Hepatic stellate cell (primary cell): ENCODE measurements at places on chromosomes 2 and 18.

DNA sequence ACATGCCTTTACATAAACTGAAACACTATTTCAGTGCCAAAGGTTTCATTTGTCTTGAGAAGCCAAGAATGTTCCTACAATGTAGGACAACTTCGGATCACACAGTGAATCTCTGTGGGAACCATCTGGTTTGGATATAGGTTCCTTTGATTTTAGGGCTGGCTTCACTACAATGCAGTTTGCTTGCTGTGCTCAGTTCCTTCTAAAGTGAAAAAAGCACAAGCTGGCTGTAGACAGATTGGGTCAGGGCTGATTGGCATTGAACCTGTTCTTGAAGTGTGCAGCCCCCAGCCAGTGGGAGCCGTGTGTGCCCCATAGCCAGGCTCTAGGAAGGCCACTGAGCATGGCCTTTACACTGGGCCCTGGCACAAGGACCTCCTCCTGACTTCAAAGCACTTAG lies 167.9 kb upstream of the HNRNPA3 start:
- DNase-seq, result no peak

DNA sequence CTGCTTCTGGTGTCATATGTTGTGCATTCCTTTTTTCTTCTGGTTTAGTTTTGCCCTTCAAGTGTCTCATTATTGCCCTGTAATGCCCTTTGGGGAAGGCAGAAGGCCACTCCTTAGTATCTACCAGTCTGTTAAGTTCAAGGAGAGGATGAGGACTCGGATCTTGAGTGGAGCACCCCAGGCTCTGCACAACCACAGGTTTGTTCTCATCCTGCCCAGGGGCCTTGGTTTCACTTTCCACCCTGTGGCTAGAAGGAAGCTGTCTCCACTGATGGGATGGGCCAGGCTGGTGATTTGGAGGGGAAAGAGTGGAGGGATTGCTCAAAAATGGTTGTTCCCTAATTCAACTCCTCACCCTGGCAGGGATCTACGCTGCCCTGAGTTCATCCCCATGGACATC lies 30.2 kb upstream of the RAB11FIP5 start:
- DNase-seq, result no peak

- DNase-seq, result no peak
Observed at GRCh38 chr18:12996661-12997292, 5.6 kb downstream of the CEP192 start.

- no peak for DNase-seq
Observed at GRCh38 chr18:76699923-76700322, 122.4 kb upstream of the ZNF236 start.

GRCh38 chr2:240991378-240992263 lies 6.8 kb upstream of the SNED1 start:
- peak; percentile 93 for DNase-seq

GRCh38 chr18:15005313-15006130 lies 257.6 kb downstream of the ANKRD30B start:
- no peak for DNase-seq

- DNase-seq, result no peak
Observed at GRCh38 chr2:68200157-68200787, 42.6 kb downstream of the PNO1 start.

DNA sequence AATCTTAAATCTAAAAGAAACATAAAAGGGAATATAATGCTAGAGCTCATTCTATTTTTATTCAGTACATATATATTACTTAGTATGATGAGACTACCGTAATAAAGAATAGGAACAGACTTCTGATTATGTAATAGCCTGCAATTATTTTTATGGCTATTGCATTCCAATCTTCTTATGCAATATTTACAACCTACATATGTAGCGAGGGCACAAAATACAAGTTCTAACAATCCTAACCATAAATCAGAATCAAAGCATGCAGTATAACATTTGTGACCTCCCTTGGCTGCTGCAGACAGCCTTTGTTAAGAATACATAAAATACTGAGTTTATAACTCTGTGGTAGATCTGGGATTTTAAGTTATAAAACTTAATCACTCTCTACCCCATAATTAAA lies 177.6 kb downstream of the BABAM2 start:
- no peak for DNase-seq

- peak; percentile 7 for DNase-seq
Observed at GRCh38 chr2:172516299-172516698, 39.6 kb upstream of the PDK1 start.

- DNase-seq, result no peak
Observed at GRCh38 chr2:236036045-236036444, 132.1 kb downstream of the GBX2 start.

- DNase-seq, result no peak
Observed at GRCh38 chr2:47141520-47141919, 13.6 kb downstream of the STPG4 start.

GRCh38 chr2:187640926-187641510 lies 86.8 kb upstream of the TFPI start:
- DNase-seq, result no peak

GRCh38 chr18:51789871-51790270 lies 550.1 kb upstream of the DCC start:
- DNase-seq, result no peak

GRCh38 chr2:188835821-188836220 lies 138.4 kb upstream of the COL3A1 start:
- DNase-seq, result no peak

DNA sequence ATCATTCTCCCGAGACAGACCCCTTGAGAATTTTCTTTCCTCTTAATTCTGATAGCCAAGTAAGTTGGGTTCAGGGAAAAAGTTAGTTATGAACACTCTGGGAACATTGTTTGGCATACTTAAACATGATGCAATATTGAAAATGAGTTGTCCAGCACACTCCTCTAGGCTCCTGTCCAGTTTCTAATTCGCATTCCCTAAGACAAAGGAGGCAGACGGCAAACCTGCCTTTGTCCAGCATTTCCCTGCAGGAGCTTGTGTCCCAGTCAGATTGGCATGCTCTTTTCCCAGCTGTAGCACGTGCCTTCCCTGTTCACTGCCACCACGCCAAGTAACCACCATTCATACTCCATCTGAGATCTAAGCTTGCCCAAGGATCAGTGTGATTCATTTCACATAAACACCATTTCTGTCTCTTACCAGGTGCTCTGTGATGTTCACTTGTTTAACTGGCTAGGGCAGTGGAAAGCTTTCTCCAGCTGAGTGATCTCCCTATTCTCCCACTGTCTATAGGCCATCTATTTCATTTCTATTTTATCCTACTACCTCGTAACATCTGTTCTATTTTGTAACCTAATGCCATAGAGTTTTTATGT lies 150.0 kb upstream of the EPB41L3 start:
- no peak for DNase-seq

- DNase-seq, result no peak
Observed at GRCh38 chr2:209351636-209352035, 72.2 kb upstream of the MAP2 start.

DNA sequence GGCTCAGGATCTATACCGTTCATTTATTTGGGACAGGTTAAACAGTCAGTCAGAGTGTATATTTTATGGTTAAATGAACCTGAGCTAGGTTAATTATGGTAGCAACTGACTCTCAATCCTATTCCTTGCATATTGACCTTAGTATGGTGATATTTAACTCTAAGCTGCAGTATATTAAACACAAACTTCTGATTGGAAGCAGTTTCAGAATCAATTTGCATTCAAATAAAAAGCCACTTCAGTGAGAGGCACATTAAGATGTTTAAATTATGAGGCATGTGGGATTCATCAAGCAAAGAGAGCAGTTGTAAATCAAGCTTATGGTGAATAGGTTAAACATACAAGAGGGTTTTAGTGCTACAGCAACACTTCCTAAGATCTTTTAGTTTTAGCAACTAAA lies 40.4 kb downstream of the FRZB start:
- no peak for DNase-seq

GRCh38 chr2:99949963-99950362 lies 192.4 kb downstream of the AFF3 start:
- no peak for DNase-seq

- DNase-seq, result no peak
Observed at GRCh38 chr2:1681323-1682180, 62.8 kb downstream of the PXDN start.

- DNase-seq, result peak; percentile 22
Observed at GRCh38 chr18:61957801-61958516, 65.2 kb upstream of the RNF152 start.

DNA sequence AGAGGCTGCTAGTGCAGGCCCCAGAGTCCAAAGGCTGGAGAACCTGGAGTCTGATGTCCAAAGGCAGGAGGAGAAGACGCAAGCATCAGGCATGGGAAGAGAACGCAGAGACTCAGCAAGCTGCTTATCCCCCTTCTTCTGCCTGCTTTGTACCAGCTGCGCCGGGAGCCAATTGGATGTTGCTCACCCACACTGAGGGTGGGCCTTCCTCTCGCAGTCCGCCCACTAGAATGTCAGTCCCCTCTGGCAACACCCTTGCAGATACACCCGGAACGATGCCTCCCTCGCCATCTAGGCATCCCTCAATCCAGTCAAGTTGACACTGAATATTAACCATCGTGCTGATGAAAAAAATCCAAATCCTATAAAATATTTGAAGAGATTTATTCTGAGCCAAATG lies 141.6 kb downstream of the TWIST2 start:
- DNase-seq, result no peak

GRCh38 chr18:59123588-59124369 lies 15.9 kb upstream of the SEC11C start:
- DNase-seq, result peak; percentile 81
